Activated CD4-positive, alpha-beta memory T cell treated with anti-CD3 and anti-CD28 coated beads, Interleukin-2, amount 10 ng/mL, durations not matched to agents 7 days and 5 days (primary cell): ENCODE measurements at places on chromosomes 3 and 15. TPM values are rescaled to one million over a fixed set of nuclear protein-coding genes. Genes with fewer than 3 reads are reported as not detected.

DNA sequence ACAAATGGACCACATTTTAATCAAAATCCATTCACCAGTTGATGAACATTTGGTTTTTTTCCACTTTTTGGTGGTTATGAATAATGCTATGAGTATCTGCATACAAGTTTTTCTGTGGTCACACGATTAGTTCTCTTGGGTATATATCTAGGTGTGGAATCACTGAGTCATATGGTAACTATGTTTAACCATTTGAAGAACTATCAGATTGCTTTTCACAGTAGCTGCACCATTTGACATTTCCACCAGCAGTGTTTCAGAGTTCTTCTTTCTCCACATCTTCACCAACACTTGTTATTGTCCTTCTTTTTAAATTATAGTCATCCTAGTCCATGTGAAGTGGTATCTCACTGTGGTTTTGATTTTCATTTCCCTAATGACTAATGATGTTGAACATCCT lies 33.3 kb upstream of the ATG7 start:
- no peak for DNase-seq

DNA sequence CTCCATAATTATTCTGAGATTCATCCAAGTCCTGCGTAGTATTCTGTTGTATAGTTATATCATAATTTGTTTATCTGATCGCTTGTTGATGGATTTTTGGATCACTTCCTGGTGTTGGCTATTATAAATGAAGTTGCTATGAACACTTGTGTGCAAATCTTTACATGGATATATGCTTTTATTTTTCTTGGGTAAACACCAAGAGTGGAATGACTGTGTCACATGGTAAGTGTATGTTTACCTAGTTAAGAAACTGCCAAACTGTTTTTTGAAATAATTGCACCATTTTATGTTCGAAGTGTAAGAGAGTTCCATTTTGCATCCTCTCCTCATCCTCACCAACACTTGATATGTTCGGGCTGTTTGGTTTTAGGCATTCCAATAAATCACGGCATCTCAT lies 360.4 kb upstream of the FRG2C start:
- no peak for DNase-seq

- DNase-seq, result peak; percentile 57
Measured at GRCh38 chr3:49020330-49021212, 1.4 kb upstream of the NDUFAF3 start.

GRCh38 chr3:39907981-39908380 lies 98.6 kb downstream of the MYRIP start:
- no peak for DNase-seq

- no peak for DNase-seq
Measured at GRCh38 chr3:47365213-47366153, 15.3 kb upstream of the PTPN23 start.

DNA sequence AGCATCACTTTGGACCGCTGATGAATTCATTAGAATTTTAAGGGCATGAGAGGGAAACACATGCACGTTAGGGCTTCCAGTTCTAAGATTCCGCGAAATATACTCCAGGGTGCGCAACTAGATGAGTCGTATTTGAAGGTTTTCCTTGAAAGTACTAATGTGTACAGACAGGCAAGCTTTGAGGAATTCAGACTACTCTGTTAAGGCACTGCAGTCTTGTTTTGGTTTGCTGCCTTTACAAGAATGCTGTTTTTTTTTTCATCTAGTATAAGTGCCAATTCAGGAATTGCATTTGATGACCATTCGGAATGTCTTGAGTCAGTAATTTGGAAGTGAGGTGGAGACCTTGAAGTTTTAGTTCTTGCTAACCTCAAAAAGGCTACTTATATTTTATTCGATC lies 19.1 kb downstream of the TRNT1 start:
- DNase-seq, result no peak

DNA sequence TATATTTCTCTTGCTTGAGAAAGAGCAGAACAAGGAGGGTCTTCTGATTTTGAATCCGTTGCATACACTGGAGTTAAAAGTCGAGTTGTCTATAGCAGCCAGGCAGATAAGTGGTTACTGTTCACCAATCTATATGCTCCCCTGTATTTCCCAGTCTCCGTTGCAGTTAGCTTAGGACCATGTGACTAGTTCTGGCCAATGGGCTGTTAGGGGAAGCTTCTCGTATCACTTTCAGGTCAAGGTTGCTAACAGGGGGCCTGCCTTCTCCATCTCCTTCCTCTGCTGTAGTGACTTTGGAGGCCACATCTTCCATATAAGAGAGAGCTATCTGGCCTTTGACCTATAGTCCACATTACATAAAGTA lies 188.5 kb upstream of the KBTBD8 start:
- DNase-seq, result no peak

- DNase-seq, result no peak
Measured at GRCh38 chr3:189787632-189788031, 156.4 kb downstream of the TP63 start.

GRCh38 chr15:98062869-98063268 lies 102.4 kb downstream of the ARRDC4 start:
- no peak for DNase-seq

- no peak for DNase-seq
Measured at GRCh38 chr3:123244128-123244527, 42.4 kb downstream of the SEC22A start.

DNA sequence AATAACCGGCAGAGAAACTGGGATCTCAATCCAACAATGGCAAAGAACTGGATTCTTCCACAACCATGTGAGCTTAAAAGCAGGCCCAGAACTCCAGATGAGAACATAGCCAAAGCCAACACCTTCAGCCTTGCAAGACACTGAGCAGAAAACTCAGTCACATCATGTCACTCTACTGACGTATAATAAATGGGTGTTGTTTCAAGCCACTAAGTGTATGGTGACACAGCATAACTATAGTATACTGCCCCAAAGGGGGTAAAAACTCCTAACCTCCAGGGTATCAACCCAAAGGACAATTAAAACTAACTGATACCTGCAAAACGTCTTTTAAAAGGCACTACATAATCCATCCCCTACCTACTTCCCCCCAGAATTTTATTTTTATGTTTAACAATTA lies 69.5 kb downstream of the TRANK1 start:
- DNase-seq, result no peak

- DNase-seq, result no peak
Measured at GRCh38 chr3:146241523-146242240, 9.2 kb downstream of the PLSCR4 start.

DNA sequence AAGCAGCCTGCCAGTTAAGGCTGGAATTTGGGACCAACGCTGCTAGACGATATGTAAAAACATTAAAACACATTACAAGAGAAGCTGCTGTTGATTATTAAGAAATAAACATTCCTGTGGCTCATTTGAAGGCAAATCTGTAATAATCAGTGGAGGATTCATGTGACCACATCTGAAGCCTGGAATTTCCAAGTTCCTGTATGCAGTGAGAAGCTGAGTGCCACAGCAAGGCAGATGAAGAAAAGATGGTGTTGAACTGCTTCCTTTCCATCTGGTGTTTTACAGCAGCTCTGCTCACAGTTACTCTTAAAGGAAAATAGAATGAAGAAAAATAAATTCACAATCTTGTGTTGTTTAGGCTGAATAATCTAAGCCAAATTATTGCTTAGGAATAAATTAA lies 139.3 kb upstream of the ROBO2 start:
- DNase-seq, result no peak

DNA sequence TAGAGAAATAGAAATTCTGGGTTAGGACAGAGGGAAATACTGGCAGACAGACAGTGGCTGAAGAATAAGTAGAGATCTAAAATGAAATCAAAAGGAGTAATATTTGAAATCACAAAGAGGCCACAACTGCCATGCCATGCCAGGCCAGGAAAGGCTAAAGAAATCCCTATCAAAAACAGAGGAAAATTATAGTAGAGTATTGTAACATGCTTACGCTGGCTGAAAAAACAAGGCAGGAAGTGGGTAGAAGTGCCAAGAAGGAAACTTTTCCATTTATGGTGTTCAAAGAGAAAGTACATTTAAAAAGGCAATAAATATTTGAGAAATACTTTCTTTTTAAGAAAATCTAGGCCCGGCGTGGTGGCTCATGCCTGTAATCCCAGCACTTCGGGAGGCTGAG lies 415.7 kb downstream of the PLCL2 start:
- DNase-seq, result no peak

GRCh38 chr3:48678056-48678455 lies 7.7 kb downstream of the NCKIPSD start:
- no peak for DNase-seq

DNA sequence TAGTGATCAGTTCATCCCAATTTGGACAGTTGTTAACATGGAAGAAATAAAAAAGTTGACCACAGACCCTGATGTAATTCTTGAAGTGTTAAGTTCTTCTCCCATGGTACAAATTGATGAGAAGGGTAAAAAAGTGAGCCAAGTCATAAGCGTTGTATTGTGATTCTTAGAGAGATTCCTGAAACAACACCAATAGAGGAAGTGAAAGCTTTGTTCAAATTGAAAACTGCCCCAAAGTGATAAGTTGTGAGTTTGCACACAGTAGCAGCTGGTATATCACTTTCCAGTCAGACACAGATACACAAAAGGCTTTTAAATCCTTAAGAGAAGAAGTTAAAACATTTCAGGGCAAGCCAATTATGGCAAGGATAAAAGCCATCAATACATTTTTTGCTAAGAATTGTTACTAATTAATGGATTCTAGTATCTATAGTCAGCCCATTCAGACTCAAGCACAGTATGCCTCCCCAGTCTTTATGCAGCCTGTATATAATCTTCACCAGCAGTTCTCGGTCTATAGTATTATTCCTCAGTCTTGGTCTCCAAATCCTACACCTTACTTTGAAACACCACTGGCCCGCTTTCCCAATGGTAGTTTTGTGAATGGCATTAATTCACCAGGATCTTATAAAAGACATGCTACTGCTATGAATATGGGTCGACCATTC lies 38.2 kb downstream of the CDIN1 start:
- no peak for DNase-seq

DNA sequence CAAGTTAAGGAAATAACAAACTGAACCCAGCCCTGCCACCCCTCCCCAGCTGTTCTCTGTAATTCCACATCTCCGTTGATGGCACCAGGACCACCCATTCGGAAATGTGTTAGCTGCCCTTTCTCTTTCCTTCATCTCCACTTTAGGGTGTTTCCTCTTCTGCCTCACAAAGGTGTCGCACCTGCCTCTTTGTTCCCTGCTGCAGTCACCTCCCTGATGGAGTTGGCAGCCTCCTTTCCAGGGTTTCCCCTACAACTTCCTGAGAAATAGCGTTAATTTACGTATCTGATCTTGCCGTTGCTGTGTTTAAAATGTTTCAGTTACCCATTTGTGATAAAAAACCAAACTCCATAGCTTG lies 57.3 kb downstream of the GPR171 start:
- no peak for DNase-seq

DNA sequence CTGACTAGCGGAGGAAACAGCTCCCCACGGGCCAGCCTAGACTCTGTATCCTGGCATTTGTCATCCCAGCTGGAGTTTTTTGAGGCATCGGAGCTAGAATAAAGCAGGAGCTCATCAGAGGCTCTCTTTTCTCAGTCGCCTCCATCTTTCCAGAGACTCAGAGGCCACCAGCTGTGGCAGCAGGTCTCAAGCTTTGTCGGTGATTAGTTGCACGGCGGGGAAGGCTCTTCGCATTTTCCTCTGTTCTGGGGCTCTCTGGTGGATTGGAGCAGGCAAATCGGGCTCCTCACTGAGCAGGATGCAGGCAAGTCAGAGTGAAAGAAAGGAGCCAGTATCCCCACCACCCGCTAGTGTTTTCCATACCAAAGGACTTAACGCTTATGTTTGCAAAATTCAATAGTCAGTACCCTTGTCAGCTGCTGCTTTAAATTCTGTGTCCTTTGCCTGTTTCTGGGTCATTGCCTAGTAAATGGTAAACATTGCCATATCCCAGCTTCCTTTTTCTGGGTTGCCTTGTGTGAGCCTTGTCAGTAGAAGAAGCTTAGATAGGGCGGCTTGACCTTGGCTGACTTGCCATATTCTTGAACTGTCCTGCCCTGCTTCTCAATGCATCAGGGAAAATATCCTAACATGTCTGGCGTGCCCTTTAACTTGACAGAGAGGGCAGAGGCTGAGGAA lies 127.1 kb downstream of the PTPRG start:
- DNase-seq, result no peak

GRCh38 chr15:88571852-88572259 lies 25.4 kb upstream of the DET1 start:
- no peak for DNase-seq

DNA sequence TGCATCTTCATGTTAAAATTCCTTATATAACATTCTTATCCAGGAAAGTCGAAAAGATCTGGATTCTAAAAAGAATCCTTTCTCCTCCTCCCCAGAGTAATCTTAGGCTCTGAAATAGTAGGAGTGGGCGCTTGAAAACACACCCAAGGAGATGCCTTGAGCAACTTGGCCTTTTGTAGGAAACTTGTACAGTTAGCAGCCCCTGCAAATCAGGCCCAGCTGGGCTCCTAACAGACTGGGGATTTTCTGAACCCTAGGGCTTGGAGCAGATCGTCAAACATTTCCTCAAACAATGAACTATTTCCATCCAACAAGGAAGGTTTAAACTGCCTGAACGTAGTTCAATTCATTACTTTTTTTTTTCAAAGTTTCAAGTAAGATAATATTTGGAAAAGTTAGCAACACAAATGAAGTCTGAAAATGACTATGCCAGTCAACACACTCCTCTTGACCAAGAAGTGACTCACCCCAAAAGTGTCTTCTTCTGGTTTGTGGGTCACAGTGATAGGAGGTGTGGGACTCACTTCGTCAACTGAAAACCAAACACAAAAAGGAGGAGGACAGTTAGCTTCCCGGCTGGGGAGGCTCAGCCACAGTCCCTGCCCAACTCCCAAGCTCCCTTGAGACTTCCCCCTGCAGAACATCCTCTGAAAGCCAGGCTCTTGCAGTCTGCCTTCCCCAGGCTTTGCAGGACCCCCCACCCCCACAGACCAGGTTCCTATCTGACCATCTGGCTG lies 129.7 kb downstream of the NTRK3 start:
- no peak for DNase-seq

DNA sequence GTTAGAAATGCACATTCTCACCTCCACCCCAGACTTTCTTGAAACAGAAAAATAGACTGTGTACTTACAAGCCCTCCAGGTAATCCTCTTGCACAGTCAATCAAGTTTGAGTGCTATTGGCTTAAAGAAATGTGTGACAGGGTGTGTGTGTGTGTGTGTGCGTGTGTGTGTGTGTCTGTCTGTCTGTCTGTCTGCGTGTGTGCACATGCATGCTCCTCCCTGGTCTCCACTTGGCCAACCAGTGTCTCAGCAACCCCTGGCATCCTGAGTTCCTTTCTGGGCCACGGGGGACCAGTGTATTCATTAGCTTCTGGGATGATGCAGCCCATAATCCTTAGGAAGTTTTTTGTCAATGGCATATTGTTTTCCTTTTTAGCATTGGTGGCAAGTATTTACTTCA lies 128.8 kb upstream of the IL12A start:
- no peak for DNase-seq

- DNase-seq, result no peak
Measured at GRCh38 chr3:45566951-45567411, 27.6 kb upstream of the LIMD1 start.

GRCh38 chr3:142077155-142077858 lies 72.0 kb downstream of the TFDP2 start:
- DNase-seq, result no peak

CIDEC gene
- not detected for total RNA-seq

NEK11 gene
- total RNA-seq, result 1.4 TPM

CLEC3B gene
- total RNA-seq, result not detected

GOLGA6L7 gene
- total RNA-seq, result not detected

MYO5C gene
- 1.3 TPM for total RNA-seq

TRIM71 gene
- not detected for total RNA-seq

TMOD3 gene
- 77.5 TPM for total RNA-seq
